HFFc6 (cell line): ENCODE measurements at places on chromosomes 7 and 10. TPM values are rescaled to one million over a fixed set of nuclear protein-coding genes. Genes with fewer than 3 reads are reported as not detected.

MRC1 gene
- 0.02 TPM in 1 of 3 replicates, not detected in the others for total RNA-seq

ACSL5 gene
- 0.52 and 4.8 TPM in 2 replicates for total RNA-seq

CDC123 gene
- total RNA-seq, result 95.3 to 105 TPM (median 101 TPM) in 3 replicates

GIMAP1 gene
- not detected in 3 replicates for total RNA-seq

DNA sequence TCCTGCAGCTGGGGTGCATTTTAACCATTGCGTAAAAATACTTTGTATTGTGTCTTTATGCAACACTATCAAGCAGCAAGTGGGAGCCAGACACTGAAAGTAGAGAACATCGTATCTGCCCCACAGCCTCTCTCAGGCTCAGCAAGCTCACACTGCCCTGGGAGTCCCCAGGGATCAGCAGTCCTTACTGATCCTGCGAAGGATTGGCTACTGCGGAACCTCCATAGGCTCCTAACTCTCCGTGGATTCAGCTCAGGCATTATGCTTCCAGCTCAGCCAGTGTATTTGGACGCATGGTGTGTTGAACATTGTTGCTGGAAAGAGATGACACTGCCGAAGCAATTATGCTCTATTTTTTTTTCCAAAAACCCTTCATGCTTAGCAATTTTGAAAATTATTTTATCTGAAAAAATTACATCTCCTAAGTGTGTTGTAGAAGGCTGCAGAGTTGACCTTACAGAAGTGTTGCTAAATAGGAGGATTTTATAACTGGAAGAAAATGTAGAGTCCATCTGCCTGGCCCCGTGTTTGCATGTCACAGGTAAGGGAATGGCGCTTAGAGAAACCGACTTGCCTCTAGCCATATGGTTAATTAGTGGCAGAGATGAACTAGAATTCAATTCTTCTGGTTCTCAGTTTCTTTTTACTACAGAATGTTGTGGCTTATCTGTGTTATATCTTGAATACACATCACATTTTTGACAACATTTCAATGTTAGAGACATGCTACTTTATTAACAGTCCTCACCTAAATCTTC, 276.4 kb upstream of the COBL start:
- H3K27me3 ChIP-seq, result no peaks in the 10 kb centered on the region
- H3K36me3 ChIP-seq, result no peaks in the 10 kb centered on the region
- DNase-seq, result no peak
- no peak overlapping the region for H3K27ac ChIP-seq
- no peaks in the 10 kb centered on the region for H3K4me1 ChIP-seq

DNA sequence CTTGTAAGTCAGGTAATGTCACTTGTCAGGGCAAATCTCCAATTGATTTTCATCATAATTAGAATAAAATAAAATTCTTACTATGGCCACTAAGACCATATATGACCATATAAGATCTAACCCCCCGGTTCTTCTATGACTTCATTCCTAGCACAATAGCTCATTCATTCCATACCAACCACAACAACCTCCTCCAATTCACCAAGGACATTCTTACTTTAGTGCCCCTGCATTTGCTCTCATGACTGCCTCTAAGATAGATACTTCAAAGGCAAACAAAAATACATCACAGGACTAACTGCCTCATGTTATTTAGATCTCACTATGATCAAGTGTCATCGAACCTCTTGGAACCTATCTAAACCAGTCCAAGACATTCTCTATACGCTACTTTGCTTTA, 90.8 kb downstream of the SNX13 start:
- no peak overlapping the region; the same call in 1 of the 2 replicates for H3K4me3 ChIP-seq
- DNase-seq, result peak; percentile 50
- peak overlapping the region; percentile 43; the same call in 1 of the 2 replicates for H3K27ac ChIP-seq
- H3K36me3 ChIP-seq, result peaks cover 44% of the 10 kb centered on the region
- H3K27me3 ChIP-seq, result no peaks in the 10 kb centered on the region

- H3K27me3 ChIP-seq, result peaks cover 4% of the 10 kb centered on the region
- H3K36me3 ChIP-seq, result no peaks in the 10 kb centered on the region
- no peak overlapping the region for H3K27ac ChIP-seq
- DNase-seq, result no peak
Observed at GRCh38 chr10:17811146-17811865, 2.2 kb downstream of the MRC1 start.

DNA sequence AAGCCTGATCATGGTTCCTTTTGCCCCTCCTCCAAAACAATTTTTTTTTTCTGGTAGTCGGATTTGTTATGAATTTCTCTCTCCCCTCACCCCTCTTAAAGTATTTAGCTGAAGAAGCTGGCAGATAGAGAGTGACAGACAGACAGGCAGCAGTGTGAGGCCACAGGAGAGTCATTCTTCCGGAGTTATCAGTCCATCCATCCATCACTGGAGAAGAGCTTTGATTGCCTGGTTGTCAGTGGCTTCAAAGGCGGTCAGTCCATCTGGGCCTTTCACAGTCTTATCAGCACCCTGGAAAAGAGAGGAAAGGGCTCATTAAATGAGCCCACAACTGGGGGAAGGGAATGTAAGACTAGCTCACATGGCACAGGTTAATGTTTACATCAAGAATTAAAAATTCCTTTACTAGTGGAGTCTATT, 47.4 kb downstream of the MTPN start:
- H3K4me3 ChIP-seq, result no peak overlapping the region
- no peak for DNase-seq
- peaks cover 2% of the 10 kb centered on the region; the same call in 1 of the 2 replicates for H3K27me3 ChIP-seq
- H3K27ac ChIP-seq, result peak overlapping the region; percentile 59
- H3K4me1 ChIP-seq, result peaks cover 56% of the 10 kb centered on the region

- 0 out of 2 replicates have a peak overlapping the region, but pooled peaks have one; percentile 2 for H3K4me3 ChIP-seq
- peaks cover 2% of the 10 kb centered on the region; the same call in 1 of the 2 replicates for H3K27me3 ChIP-seq
- no peak overlapping the region for H3K27ac ChIP-seq
- peaks cover 21% of the 10 kb centered on the region for H3K36me3 ChIP-seq
- DNase-seq, result no peak
- H3K4me1 ChIP-seq, result peaks cover 39% of the 10 kb centered on the region
Observed at GRCh38 chr7:2230226-2230625, 2.5 kb downstream of the MAD1L1 start.

- H3K4me3 ChIP-seq, result no peak overlapping the region
- no peak for DNase-seq
- no peaks in the 10 kb centered on the region; the same call in none of the 2 replicates for H3K27me3 ChIP-seq
- no peak overlapping the region for H3K27ac ChIP-seq
Observed at GRCh38 chr7:117045927-117046710, 92.8 kb downstream of the ST7 start.

DNA sequence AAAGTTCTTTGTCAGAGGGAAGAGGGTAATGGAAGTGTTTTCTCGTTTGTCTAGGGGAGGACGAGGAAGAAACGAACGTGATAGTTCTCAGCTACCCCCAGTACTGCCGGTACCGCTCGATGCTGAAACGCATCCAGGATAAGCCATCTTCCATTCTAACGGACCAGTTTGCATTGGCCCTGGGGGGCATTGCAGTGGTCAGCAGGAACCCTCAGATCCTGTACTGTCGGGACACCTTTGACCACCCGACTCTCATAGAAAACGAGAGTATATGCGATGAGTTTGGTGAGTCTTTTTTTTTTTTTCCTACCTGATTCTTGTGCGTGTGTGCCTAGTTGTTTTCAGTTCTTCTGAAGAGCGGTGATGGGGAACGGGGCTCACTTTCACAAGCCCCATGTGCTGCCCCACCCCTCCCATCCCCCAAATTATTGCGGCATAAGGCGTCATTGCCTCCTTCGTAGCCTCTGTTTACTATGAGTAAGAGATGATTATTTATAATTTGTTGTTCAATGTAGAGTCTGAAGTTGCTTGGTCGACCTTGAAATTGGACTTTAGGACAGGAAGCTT, 98.6 kb downstream of the ARID5B start:
- peaks cover 22% of the 10 kb centered on the region for H3K4me1 ChIP-seq
- no peak for DNase-seq
- H3K36me3 ChIP-seq, result peaks cover 65% of the 10 kb centered on the region
- H3K4me3 ChIP-seq, result no peak overlapping the region; the same call in 1 of the 2 replicates
- peaks cover 4% of the 10 kb centered on the region for H3K27me3 ChIP-seq

GRCh38 chr10:117551330-117552155, 9.0 kb downstream of the EMX2 start:
- no peaks in the 10 kb centered on the region for H3K36me3 ChIP-seq
- peaks cover 56% of the 10 kb centered on the region for H3K27me3 ChIP-seq
- no peak overlapping the region for H3K27ac ChIP-seq
- no peak overlapping the region for H3K4me3 ChIP-seq

DNA sequence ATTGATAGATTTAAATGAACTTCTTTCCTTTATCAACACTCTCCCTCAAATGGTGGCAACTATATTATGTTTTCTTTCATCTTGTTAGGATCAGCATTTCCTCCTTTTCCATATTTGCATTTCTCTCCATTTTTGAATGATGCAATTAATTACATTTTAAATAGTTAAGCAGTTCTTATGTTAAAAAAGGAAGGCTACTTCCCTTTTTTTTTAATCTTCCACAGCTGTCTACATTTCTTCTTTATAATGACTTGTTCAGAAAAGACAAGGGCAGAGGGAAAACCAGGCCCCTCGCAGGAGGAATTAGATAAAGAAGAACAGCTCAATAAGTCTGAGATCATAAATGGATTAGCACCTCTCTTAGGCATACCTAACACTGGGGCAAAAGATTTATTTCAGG, 208.9 kb downstream of the ARL4A start:
- DNase-seq, result no peak
- H3K27ac ChIP-seq, result no peak overlapping the region
- no peaks in the 10 kb centered on the region for H3K27me3 ChIP-seq
- no peaks in the 10 kb centered on the region for H3K36me3 ChIP-seq
- H3K4me3 ChIP-seq, result no peak overlapping the region

GRCh38 chr10:103936022-103936421, 18.0 kb upstream of the STN1 start:
- DNase-seq, result no peak
- H3K27me3 ChIP-seq, result peaks cover 14% of the 10 kb centered on the region
- H3K36me3 ChIP-seq, result no peaks in the 10 kb centered on the region
- no peak overlapping the region for H3K4me3 ChIP-seq

DNA sequence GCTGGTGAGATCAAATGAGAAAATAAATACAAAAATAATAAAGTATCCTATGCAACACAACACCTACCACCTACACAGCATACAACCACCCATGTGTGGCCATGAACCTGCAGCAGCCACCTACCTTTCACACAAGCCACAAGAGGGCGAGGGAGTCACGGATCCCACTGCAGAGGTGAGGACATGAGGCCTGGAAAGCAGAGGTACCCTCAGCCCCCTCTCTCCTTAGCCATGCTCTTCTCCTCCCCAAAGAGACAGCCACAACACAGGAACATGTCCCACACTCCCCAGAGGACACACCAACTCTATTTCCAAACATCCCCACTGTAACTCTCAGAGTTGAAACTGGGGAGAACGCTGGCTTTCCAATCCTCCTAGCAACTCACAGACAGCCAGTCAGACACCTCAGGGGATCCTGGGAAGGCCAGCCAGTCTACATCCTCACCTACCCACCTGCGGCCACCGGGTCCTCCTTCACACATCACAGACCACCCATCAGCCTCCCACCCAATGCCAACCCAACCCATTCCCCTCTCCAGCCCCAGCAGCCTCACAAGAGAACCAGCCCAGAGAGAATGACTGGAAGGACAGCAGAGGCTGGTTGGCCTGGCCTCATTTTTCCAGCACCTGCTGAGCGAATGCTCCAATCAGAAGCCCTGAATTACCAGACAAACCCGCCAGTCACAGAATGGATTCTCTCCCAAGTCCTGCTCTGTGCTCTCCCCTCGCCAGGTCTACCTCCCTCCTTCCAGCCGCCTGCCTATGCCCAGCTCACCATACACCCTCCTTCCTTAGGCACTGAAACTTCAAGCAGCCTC, 18.4 kb downstream of the DLG5 start:
- H3K36me3 ChIP-seq, result no peaks in the 10 kb centered on the region; the same call in 1 of the 2 replicates
- H3K27ac ChIP-seq, result peak overlapping the region; percentile 92
- H3K27me3 ChIP-seq, result peaks cover 2% of the 10 kb centered on the region; the same call in 1 of the 2 replicates
